Suprapubic skin (tissue), 4 donors: ENCODE measurements at places on chromosomes 13 and 19. TPM values are rescaled to one million over a fixed set of nuclear protein-coding genes. Genes with fewer than 3 reads are reported as not detected.

- no peak overlapping the region for H3K4me3 ChIP-seq
- H3K27ac ChIP-seq: no peak overlapping the region
- H3K27me3 ChIP-seq: no peaks in the 10 kb centered on the region
- DNase-seq: no peak
Observed at GRCh38 chr19:18704971-18705370, 21.5 kb downstream of the CRTC1 start.

ASF1B gene
- total RNA-seq: 8.4 TPM

CD22 gene
- not detected for total RNA-seq

- no peak overlapping the region for H3K27ac ChIP-seq
- H3K4me1 ChIP-seq: no peaks in the 10 kb centered on the region
- DNase-seq: no peak
- peaks cover 65% of the 10 kb centered on the region for H3K36me3 ChIP-seq
- H3K4me3 ChIP-seq: no peak overlapping the region
- no peaks in the 10 kb centered on the region for H3K27me3 ChIP-seq
Observed at GRCh38 chr19:1978346-1978894, 37.1 kb downstream of the BTBD2 start.

N4BP2L1 gene
- 34.8 TPM for total RNA-seq
